CD4-positive, alpha-beta T cell treated with Interferon gamma for 1 hour (primary cell): ENCODE measurements at places on chromosomes 7 and 10.

GRCh38 chr10:130553826-130554225, 417.6 kb downstream of the GLRX3 start:
- DNase-seq: no peak

DNA sequence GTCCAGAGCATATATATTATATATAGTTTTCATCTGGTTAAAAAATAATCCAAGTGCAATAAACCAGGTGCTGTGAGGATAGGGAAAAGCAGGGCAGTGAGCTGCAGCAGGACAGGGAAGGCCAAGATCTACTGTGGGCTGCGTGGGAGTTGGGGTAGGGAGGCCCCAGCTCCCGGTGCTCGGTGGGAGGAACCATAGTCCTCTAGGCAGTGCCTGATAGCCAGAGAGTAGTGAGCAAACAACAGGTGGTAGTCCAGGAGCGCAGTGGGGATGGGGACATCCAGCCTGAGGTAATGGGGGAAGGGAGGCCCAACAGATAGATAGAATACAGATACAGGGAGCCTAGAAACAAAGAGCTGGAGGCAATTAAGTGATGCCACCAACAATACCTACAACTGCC, 4.1 kb upstream of the BMPR1A start:
- DNase-seq: no peak

DNA sequence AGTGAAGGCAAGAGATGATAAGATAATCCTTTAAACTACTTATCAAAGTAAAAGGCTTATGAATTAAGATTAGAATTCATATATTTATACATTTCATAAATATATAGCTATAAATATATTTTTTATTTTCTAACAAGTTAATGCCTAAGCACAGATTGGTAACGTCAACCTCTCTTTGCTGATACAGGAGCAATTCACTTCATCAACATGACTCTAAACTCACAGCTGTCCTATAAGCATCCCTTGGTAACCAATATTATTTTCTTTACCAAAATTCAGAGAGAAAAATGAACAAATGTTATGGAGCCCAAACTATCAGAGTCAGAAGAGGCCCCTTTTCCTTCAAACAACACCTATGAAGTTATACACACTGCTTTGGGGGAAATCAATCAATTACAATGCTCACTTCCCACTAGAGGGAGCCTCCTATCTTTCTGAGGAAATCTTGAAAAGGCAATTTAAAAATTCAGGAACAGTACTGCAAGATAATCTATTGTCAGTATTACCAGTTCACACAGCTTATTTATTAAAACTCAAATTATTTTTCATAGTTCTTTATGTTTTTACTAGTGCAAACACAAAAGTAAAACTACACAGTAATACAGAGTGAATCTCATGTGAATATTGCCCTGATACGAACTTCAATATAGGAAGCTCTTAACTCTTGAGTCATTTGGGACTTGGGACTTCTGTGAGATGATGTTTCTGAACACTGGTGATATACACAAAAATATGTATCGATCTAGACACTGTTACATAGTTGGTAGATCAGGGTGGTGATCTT, 51.0 kb upstream of the NOBOX start:
- no peak for DNase-seq

GRCh38 chr7:143882020-143882603, 19.9 kb downstream of the TCAF1 start:
- DNase-seq: no peak

DNA sequence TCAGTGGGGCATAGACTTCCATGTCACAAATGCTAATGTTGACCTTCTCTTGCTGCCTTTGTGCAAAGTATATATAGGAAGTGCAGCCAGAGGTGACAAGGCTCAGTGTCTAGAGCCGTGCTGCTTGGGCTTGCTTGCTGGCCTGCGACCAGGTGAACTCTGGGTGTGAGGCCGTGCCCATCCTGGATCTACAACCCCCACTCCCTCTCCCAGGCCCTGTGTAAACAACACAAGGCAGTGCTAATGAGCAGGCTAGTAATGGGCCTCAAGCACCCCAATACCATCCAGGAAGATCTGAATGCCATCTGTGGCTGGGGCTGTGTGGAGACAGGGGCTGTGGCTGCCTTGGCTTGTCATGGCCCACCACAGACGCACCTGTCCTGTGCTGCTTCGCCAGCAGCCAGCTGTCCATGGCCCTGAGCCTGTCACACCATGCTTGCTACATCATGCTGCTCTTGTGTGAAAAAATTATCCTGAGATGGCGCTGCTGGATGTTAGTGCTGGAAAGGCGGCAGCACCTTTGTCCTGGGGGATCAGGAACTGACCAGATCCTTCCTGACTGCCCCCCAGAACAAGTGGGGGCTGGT, 107.6 kb upstream of the ZNF92 start:
- no peak for DNase-seq

DNA sequence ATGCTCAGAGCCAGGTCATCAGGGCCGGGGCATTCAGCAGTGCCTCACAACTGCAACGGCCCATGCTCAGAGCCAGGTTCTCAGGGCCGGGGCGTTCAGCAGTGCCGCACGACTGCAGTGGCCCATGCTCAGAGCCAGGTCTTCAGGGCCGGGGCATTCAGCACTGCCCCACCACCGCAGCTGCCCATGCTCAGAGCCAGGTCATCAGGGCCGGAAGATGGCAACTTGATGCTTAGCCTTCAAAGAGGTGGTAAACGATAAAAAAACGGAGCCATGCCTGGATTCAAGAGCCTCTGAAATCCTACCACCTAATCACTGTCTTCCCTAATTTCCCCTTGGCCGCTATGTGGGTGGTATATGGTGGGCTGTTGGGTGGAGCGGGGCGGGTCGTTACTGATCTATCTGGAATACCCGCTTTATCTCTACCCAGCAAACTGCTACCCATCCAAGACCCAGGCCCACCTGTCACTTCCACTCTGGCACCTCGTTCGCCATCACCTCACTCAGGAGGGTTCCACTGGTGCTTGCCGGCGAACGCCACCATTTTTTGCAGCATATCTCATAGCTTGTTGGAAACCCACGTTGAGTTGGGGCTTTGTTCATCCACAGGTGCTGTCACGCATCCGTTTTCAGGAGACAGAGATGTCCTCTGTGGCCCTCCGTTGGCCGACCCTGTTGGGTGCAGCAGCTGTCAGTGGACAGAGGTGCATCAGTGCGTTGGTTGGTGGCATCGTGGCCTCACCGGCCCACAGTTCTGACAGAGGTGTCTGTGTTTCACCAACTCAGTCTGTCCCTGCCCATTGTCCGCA, 221.1 kb downstream of the EBF3 start:
- no peak for DNase-seq

- DNase-seq: peak; percentile 23
Measured at GRCh38 chr7:20172736-20173334, 44.3 kb downstream of the MACC1 start.

GRCh38 chr10:11358011-11358410, 253.4 kb downstream of the USP6NL start:
- DNase-seq: no peak

DNA sequence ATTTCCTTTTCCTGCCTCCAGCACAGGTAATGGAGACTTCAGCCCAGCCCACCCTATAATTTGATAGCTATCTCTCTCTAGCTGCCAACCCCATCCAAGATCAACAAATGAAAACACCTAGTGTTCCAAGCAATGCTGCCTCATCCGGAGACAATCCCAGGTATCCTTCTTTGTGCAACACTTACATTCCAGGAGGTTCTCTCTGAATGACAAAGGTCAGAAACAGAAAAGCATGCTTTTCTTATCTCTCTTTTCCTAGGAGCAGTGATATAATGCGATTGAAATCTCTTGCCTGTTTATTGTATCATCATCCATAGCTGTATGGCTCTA, 699.3 kb downstream of the INHBA start:
- DNase-seq: no peak

GRCh38 chr10:49592726-49593563, 17.2 kb upstream of the SLC18A3 start:
- peak; percentile 29 for DNase-seq

- no peak for DNase-seq
Measured at GRCh38 chr7:21251151-21251800, 176.6 kb upstream of the SP4 start.

- DNase-seq: no peak
Measured at GRCh38 chr10:132184816-132185593, 1.7 kb upstream of the DPYSL4 start.

- no peak for DNase-seq
Measured at GRCh38 chr7:86600506-86601290, 43.0 kb upstream of the GRM3 start.

DNA sequence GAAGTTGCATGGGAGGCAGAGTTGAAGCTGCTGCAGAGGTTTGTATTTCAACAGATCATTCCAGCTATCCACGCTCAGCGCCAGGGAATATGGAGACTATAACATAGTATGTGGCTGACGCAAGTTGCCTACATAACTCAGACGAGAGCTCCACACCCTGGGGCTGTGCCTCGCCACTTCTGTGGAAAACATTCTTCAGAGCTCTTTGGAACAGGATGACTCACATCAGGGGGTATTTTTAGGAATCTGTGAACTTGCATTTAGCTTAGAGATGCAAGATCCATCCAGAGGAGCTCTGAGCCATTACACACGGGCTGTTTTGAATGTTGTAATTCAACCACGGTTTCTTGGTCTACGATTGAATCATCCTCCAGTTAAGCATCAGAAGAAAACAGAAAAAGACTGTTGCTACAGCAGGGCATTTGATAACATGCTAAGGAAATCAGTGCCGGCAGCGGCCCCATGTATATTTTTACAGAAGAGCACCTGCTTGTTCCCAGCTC, 481.5 kb upstream of the AKR1E2 start:
- no peak for DNase-seq
